ENCODE measurements at places on chromosomes 5 and 9.

- DNase-seq: no peak
These were observed 136.7 kb upstream of the MOCS2 start for GRCh38 chr5:53246042-53246836.

GRCh38 chr9:78590068-78590467 is 293.1 kb downstream of the PSAT1 start:
- DNase-seq: no peak

DNA sequence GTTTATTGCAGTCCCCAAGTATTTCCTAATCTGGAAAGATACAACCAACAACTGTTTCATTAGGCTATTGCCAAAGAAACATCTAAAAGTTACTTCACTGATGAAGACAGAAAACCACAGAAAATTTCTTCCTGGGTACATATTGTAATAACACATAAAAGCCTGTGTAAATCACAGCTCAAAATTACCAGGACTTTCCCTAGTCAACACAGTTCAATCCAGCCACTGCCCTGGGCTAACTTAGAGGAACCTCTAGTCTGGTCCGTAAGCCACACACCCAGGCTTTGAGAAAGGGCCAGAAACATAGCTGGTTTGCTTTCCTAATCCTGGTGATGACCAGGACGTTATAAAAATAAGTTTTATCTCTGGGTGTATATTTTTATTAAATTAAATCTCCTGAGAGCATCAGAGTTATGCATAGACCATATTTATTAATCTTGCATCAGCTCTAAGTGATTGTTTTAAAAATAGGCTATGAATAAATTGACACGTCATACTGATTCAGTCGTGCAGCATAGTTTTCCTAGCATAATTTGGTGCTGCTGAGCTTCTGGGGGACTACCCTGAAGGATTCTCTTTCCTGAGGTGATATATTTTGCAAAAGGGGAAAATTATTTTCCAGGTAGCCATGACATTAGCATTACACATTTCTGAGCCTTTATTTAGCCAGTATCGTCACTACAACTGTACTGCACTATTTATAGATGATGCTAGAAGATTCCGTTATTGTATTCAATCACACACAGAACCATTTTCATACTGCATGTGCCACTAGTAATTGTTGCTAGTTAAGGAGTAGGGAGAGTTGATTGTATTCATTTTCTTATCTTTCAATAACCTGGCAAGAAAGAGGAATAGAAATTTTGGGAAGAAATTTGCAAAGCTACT is 12.6 kb upstream of the MUSK start:
- no peak for DNase-seq

DNA sequence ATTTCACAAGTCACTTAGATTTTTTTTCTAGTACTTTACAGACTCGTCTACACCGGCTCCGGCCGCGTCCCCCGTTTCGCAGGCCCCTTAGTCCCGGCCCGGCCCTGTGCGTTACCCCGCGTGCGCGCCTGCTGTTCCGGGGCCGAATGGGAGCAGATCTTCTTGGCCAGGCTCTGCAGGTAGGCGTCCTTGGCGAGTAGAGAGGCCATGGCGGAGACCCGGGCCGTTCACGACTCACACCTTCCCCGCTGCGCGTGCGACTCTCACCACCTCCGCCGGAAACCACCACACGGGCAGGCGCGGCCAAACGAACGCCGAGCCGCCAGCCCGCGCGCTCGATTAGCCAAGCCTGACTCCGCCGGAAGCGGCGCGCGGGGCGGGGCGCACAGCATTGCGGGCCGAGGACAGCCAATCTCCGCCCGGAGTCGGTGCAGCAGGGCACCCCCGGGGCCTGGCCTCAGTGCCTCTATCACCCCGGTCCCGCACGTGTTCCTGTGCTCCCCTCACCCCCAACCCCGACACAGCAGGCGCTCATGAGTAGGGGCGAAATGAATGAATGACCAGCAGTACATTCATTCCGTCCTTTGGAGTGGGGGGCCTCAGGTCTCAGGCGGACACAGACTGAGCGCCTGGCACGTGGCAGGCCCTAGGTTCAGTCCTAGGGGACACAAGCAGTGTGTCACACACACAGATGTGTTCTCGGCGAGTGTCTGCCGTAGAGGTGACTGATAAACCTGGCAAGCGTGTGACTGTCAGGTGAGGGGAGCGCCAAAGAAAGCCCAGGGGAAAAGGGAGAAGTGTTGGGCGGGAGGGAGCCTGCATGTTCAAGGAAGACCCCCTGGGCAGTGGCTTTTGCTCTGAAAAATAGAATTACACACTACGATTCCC is at the start of gene SURF6:
Gene SURF6 (minus strand): TSS at position 265 of the 888 bp plus-strand sequence. CDS start 56 bp downstream, at position 209.
- peak; percentile 89 for DNase-seq

DNA sequence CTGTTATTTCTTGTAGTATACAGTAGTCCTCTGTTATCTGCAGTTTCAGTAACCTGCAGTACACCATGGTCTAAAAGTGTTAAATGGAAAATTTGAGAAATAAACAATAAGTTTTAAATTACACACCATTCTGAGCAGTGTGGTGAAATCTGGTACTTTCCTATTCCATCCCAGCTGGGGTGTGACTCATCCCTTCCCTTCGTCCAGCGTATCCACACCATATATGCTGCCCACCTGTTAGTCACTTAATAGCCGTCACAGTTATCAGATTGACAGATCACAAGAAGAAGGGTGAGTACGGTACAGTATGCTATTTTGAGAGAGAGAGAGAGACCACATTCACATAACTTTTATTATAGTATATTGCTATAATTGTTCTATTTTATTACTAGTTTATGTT is 28.9 kb downstream of the FAM151B start:
- DNase-seq: no peak

GRCh38 chr5:97141031-97141430 is 1.4 kb downstream of the LIX1 start:
- no peak for DNase-seq

DNA sequence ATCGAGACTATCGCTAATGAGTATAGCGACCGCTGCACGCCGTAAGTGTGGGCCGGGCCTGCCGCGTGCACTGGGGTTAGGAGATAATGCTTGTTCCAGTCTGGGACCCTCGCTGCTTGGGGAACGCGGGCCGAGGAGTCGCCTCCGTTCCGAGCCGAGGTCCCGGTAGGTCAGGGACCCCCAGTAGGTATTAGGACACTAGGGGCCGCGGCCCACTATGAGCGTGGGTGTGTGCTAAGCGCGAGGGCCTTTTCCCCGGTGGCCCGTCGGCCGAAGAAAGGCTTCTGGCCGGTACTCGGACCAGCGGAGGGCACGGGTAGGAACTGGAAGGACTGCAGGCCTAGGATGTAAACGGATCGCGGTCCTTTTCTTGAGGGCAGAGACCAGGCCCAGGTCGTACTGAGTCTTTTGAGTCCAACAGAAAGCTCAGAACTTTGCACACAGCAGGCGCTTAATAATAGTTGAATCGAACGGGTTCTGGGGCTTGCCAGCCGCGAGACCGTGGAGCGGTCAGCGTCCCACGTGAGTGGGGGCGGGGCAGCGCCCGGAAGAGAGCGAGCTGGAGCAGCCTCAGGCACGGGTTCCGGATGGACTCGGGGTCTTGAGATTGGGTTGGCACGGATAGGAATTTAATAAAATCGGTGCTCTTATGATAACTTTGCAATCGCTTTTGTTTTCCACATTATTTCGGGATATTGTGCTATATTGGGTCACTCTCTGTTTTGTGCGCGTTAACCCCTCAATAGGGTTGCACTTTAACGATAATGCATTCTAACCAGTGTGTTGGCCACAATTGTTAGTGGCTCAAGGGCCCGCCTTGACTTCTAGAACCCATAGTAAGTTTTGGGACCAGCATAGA is 733 bp downstream of the HSPA4 start:
- peak; percentile 33 for DNase-seq

DNA sequence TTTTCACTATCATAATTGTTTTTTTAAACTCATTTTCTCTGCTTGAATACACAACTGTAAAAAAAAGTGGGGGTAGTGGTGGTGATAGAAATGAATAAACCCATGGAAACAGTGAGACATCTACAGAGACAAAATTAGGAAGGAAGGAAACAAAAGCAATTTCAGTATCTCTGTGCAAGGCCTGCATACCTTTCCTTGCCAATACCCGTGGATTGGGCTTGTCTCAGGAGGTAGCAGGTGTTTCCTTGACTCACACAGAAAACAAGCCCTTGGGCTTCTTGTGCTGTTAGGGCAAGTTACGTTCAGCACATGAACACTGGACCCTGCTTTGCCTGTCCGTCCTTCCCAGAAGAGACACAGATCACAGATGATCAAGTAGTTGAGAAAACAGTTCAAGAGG is 372.2 kb downstream of the ZSWIM6 start:
- no peak for DNase-seq

DNA sequence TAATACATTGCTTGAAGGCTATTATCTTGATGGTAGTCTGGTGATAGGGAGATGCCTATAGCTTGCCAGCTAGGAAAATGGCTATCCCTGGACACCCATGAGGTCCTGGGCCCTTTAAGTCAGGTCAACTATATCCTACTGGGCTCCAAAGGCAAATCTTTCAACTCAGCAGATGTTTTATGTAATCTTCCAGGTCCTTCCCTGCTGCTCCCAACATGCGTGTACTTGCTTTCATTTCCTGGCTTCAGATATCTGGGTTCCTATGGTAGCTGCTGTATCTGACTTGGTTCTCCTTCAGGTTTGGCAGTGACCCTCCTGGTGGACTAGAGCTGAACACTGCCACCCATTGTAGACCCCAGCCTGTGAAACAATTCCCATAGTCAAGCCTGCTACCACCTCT is 32.4 kb upstream of the GAS1 start:
- DNase-seq: no peak

GRCh38 chr9:33024966-33025571 is at the start of gene DNAJA1:
TSS of gene DNAJA1 (plus strand) at chr9:33025273. CDS start at chr9:33026485, 1,212 bp downstream.
- DNase-seq: peak; percentile 92

DNA sequence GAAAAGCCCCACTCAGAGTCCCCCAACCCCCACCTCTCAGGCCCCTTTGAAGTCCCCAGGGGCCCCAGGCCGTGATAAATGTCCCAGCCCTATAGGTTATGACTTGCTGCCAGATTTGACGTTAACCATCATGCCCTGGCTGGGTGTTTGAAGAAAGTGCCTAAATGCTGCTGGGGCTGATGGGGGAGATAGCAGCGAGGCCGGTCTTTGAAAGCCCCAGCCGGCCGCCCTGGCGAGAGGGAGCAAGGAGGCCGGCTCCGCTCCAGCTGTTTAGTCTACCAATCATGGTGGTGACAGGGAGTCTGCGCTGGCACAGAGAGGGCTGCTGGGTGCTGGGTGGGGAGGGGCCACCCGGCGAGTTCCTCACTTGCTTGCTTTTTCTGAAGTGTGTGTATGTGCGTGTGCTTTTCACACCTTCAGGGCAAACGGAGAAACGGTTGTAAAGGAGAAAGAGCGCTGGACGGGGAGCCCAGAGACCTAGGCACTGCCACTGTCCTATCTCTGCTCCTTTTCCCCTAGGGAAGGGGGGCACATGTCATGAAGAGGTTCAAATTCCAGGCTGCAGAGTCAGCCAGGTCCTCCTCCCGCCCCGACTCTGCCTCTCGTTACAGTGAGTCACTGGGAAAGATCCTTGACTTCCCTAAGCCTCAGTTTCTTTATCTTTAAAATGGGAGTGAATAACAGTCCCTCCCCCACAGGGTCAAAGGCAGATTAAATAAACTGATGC is 126.1 kb upstream of the HAND1 start:
- no peak for DNase-seq

DNA sequence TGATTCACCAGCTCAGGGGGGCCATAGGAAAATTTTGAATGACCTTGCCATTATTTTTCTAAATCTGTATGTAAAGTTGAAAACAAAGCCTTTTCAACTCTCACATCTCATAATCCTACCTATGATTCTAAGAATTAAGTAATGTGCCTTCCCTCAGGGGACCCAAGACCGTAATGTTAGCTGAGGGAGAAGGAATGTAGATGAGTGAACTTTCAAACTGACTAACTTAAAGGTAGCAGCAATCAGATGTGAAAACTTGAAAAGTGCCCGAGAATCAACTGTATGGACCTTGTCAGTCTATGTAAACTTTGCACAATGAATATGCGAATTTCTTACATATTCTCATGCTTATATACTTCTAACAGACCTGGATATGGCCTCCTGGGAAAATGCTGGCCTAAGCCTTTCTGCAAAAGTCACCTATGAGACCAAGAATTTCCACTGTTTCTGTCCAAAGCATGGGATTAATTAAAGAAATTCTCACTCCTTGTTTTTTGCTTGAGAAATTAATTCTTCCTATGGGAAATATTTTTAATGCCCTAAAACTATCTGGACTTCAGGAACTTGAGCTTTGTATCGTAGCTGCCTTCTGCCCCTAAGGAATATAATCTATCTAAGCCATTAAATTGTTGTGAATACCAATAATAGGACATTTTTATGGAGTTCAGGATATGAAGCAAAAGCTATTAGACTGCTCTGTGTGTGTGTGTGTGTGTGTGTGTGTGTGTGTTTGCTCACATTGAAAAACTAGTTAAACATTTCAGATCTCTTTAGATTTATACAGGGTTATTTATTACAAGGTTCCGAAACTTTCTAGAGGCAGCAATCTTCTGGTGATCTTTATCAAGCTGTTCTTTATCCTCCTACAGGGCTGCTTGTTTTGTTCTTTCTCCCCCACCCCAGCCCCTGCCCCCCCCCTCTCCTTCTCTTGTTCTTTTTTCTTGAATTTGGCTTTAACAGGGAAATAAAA is 169.1 kb upstream of the CLINT1 start:
- no peak for DNase-seq

DNA sequence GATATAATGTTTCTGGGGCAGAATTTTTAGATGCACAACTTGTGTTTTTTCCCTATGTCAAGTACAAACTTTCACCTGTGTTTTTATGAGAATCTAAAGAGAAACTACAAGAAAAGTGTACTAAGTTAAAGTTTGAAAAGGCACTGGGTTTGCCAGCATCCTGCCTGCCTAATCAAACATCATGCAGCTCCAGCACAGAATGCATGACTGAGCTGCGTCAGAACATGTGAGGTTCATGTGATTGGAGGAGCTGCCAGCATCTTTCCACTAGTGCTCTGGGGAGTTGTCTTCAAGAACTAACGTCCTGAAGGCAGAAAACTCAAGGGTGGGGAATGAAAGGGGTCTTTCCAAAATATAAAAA is 46.1 kb upstream of the RIC1 start:
- no peak for DNase-seq

GRCh38 chr9:88792502-88792901 is 198.8 kb upstream of the S1PR3 start:
- no peak for DNase-seq

All from cerebellar cortex (tissue), 1 donor.